ENCODE measurements at places on chromosomes 4 and X.

GRCh38 chrX:155864655-155865054 is 16.5 kb upstream of the VAMP7 start:
- no peak for DNase-seq

DNA sequence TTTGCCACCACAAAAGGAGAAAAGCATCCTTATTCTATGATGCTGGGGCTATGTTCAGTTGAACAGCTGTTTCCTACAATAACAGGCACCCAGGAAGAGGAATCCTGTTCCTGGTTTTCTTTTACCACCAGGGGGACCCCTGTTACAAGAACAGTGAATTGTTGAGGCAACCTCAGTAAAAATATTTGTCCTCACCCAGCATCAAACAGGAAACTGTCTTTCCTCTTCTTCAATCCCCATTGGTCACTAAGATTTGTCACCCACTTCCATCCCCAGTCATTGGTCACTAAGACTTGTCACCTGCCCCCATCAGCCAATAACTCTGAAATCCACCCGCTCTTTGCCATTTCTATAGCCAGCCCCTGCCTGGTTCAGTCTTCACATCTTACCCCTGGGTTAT is 143.5 kb upstream of the GALNT7 start:
- peak; percentile 21 for DNase-seq

- DNase-seq = no peak
Measured at GRCh38 chr4:124710015-124710741, 2.4 kb downstream of the ANKRD50 start.

GRCh38 chrX:9947131-9947794 is 19.9 kb upstream of the CLDN34 start:
- no peak for DNase-seq

GRCh38 chrX:44253575-44253942 is 89.9 kb downstream of the EFHC2 start:
- no peak for DNase-seq

- DNase-seq = no peak
Measured at GRCh38 chrX:71182871-71183270, 38.2 kb downstream of the NLGN3 start.

GRCh38 chrX:23559975-23560374 is 107.3 kb upstream of the PRDX4 start:
- DNase-seq = no peak

DNA sequence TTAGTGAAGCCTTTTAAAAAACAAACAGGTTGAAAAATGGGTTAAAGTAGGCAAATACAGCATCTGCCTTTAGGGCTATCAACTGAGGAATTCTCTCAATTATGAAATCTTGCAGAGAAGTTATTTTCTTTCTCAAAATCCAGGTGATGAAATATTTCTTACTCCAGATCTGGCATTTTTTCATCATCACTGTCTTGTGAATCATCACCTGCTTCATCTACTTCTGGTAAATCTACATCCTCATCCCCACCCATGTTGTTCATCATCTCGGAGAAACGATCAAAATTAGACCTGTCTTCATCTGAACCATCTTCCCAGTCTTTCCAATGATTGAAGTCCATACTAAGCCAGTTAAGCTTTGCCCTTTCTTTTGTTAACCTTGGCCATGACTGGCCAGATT is 33.3 kb upstream of the HPF1 start:
- DNase-seq = no peak

- no peak for DNase-seq
Measured at GRCh38 chrX:53859890-53860289, 173.4 kb upstream of the HUWE1 start.

DNA sequence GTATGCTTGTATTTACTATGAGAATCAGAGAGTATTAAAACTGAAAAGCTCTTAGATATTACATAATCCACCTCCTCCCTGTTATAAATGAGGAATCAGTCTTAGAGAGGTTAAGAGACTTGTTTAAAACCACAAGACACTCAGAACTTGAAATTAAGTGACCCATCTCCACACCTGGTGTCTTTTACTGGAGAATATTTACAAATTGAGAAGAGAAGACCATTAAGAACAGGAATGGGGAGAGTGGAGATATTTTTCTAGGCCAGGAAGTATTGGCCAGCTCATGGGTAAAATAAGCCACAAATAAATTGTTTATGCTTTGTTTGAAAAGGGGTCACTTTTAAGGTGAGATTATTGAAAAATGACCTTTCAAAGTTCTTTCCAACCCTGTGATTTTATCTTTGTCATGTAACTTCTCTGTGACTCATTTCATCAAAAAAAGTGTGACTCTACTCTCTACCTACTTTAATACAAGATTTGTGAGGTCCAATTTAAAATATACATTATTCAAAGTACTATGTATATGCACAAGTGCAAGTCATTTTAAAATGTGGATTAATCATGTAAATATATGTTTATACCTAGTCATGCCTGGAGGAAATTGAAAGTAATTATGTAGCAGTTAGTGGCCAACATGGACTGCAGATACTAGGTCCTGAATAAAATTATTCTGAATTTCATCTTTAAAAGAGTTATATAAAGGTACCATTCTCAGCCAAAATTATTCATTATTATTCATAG is 15.9 kb upstream of the COX7B2 start:
- DNase-seq = no peak

- no peak for DNase-seq
Measured at GRCh38 chr4:2930135-2930757, 33.0 kb downstream of the NOP14 start.

DNA sequence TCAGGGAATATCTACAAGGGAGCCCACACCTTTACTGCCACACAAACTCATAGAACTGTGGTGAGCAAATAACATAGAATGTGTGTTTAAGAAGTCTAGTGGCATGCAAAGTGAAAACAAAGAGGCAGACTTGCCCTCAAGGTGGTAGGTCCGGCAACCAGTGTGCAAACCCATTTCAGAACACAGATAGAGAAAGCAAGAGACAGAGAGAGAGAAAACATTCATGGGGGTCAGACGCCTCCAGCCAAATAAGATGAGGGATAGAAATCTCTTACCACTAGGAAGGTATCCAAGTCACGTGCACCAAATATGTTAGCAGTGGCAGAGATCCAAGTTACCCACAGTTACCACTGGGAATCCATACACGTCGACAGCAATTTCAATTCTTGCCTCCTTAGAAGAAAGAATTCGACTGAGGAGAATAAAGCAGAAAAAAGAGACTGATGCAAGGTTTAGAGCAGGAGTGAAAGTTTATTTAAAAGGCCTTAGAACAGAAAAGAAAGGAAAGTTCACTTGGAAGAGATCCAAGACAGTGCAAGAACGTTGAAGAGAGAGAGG is 252.8 kb downstream of the NAP1L3 start:
- DNase-seq = no peak

DNA sequence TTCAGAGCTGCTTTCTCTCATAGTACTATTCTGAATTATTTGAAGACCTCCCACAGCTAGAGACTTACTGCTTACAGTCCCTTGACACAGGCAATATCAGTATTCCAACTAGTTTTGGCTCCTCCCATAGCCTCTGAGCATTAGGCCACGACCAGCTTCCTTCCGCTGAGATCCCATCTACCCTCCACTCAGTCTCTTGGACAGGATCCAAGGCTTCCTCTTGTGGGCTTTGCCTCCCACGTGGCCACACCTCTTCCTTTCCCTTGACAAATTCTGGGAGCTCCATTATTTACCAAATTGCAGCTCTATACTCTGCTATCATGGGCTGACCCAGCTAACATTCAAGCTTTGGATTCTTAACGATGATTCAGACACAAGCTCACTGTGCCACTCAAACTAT is 470.4 kb upstream of the GALNT7 start:
- no peak for DNase-seq

GRCh38 chrX:143726296-143726695 is 5.7 kb upstream of the SPANXN2 start:
- no peak for DNase-seq

- no peak for DNase-seq
Measured at GRCh38 chr4:183588691-183589090, 70.3 kb downstream of the RWDD4 start.

- DNase-seq = no peak
Measured at GRCh38 chr4:156941940-156942548, 29.6 kb downstream of the PDGFC start.

DNA sequence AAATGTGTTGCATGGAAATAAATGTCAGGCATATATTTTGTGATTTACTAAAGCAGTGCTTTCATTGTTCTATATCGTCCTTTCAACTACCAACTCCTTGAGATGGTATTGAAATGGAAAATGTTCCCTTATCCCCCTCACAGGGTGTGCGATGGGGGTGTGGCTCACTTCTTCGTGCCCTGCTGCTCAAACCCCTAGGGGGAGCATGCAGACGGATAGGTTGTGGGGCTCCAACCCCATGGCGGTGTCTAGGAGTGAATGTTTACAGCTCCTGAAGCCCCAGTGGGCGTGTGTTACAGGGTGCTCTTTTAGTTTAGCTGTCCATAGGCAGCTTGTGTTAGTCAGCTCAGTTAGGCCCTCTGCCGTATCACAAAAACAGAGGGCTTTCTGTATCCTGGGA is 287.7 kb upstream of the EMCN start:
- DNase-seq = no peak

GRCh38 chrX:130831347-130831722 is 71.7 kb downstream of the ENOX2 start:
- no peak for DNase-seq

- DNase-seq = no peak
Measured at GRCh38 chr4:110627977-110628662, 5.2 kb upstream of the PITX2 start.

DNA sequence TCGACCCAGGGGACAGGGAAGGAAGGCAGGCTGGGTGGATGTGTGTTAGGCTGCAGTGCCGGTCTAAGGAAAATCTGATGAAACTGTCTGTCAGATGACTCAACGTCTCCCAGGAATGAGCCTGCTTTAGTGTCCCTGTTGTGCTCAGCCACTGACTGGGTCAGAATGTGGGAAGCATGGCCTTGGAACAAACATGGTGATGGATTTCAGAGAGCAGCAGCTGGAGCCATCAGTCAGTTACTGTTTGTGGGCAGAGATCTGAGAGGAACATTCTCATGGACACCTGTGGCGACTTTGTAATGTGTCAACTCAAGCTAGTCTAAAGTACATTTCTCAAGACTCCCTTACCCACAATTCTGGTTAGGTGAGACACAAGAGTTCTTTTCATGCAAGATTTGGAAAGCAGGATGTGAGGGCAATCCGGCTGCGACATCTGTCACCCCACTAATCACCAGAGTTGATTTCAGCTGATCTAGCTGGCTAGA is 63.2 kb downstream of the ANAPC10 start:
- no peak for DNase-seq
